Brain (organoid and tissue), 16 donors: ENCODE measurements at places on chromosomes 16 and 17.

DNA sequence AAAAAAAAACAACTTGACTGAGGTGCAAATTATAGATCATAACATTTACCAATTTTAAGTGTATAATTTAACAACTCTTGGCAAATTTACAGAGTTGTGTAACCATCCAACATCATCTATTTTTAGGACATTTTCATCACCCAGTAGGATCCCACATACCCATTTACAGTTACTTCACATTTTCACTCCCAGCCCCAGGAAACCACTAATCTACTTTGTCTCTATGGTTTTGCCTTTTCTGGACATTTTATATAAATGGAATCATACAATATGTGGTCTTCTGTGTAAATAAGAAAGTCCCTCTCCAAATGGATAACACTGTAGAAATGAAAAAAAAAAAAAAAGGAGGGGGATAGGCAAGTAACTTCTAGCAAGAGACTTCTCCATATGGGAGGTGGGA lies 26.1 kb upstream of the XYLT1 start:
- no peak for DNase-seq

DNA sequence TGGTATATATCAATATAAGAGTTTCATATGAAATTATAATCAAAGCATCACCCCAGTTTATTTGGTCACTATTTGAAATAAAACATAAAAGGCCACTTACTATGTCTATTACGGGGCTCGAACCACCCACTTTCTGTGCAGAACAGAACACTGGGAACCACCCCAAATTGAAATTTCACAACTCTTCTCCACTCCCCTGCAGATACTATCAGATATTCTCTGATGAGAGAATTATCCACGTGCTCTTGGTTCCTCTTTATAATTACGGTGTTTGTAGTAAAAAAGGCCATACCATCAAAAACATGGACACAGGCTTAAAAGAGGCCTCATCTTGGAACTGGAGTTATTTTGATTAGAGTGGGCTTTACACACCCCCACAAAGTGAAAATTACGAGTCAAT lies 82.8 kb downstream of the WDR59 start:
- no peak for DNase-seq

DNA sequence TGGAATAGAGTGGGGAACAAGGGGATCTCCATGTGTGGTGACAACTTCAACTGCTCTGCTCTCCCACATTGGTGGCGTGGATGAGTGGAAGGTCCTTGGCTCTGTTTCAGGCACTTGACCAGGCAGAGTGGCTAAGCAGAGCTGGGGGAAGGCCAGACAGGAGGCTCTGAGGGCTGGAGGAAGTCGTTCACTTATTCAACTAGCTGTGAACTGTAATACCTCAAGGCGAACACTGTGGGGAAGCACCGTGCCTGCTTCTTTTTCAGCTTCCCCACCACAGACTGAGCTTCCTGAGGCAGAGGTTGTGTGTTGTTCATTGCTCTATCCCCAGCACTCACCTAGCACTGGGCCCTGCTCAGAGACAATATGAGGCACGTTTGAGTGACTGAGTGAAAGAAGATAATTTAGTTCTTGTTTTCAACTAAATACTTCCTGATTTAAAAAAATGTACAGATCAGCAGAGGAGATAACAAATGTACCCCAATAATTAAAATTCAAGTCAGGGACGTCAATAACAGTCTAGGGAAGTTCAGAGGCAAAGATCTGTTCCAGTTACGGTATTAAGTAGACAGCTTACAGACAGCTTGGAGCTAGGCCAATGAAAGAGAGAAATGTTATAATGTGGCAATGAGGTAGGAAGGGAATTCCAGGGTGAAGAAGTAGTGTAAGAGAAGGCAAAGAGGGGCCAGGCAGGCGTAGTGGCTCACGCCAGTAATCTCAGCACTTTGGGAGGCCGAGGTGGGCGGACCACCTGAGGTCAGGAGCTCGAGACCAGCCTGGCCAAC lies 34.7 kb downstream of the MYO18A start:
- peak; percentile 72 for DNase-seq

DNA sequence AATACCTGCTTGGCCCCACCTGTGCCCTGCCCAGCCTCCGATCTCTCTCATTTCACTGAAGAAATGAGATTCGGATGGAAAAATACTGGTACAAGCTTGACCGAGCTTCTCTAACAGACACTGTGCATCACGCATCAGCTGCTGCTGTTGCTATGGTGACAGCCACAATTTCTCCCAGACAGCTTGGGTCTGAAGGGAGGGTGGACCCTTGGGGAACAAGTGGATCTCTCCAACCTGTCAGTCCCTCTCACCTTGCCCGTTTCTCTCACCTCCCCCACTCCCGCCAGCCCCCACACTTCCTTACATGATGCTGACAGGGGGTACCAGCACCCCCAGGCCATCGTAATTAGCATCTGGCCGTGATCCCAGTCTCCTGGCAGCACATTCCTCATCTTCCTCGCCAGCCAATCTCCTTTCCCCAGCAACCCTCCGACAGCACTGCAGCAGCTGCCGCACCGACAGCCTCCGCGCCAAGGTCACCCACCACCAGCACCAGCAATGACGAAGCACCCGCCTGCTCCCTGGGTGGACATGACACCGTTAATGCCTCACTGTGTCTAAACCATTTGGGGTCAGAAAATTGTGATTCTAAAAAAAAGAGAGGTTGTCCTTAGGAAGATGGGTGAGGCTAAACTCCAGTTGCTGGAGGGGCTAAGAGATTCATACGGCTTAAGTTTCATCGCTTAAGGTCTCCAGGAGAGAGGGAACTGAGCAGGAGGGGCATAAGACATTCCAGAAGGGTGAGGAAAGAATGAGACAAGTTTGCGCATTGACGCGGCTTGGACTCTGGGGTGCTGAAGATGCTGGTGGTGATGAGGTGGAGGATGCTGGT lies 58.6 kb upstream of the TNRC6A start:
- DNase-seq: peak; percentile 96

GRCh38 chr17:13353590-13353989 lies 248.1 kb downstream of the HS3ST3A1 start:
- DNase-seq: no peak

DNA sequence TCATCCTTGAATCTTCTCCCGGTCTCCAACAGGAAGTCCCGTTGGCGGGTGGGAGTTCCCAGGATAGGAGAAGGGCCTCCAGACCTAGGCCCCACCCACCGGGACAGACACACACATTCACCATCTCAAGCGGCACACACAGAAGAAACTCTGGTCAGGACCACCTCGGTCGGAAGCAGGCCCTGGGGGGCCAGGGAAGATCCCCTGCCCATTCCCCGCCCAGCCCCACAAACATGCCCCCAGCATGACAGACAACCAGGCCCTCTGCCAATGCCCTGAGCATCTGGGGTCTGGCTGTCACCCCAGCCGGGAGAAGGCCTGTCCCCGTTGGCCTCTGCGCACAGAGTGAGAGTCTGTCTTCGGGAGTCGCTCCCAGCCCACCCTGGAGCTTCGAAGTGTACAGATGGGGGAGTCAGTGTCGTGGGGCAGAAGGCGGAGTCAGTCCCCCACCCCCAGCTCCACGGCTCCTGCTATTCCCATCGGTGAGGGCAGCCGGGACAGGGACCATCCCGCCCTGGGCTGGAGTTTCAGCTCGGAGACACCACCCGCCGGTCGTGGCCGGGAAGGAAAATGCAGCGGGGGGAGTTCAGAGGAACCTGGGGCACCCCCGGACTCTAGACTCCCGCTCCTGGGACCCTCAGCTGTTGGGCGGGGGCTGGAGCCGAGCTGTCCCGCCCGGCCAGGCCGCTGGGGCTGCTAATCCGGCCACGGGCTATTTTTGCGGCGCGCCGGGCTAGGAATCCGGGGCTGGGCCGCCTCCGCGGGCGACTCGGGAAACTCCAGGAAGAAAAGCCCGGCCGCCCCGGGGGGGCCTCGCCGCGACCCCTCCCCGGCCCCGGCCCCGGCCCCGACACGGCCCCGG lies 660 bp downstream of the RHBDF1 start:
- peak; percentile 42 for DNase-seq

DNA sequence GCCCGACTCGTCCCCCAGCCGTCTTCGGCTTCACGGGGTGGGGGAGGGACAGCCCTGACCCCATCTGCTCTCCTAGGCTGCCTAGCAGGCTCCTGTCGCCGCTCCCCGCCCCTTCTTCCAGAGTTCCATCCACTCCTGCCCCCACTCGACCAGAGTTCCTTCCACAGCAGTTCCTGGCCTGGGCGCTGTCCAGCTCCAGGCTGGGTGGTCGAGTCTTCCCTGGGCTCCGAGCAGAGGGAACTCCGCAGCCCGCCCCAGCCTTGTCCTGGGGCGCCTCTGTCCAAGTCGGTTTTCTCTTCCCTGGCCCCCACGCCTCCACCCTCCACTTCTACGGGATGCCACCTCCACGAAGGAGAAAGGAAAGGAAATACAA lies 1.4 kb downstream of the PYY start:
- no peak for DNase-seq

- no peak for DNase-seq
These were observed 21.2 kb downstream of the USP31 start for GRCh38 chr16:23128056-23128455.

GRCh38 chr17:1294157-1294717 lies 14.8 kb downstream of the TRARG1 start:
- no peak for DNase-seq

GRCh38 chr17:80173126-80173525 lies 3.3 kb downstream of the CARD14 start:
- peak; percentile 61 for DNase-seq

DNA sequence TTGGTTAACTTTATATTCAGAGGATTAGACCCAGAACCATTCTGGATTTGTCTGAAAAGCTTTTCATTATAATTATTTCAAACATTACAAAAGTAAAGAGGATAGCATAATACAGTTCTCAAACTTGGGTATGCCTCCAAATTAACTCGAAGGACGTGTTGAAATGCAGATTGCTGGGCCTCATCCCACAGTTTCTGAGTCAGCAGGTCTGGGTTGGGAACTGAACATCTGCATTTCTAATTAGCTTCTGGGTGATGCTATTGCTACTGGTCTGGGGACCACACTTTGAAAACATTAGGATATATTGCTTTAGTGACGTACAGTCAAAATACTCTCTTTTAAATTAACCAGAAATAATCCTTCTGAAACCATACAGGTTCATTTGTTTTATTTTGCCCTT lies 10.0 kb downstream of the TPPP3 start:
- no peak for DNase-seq

DNA sequence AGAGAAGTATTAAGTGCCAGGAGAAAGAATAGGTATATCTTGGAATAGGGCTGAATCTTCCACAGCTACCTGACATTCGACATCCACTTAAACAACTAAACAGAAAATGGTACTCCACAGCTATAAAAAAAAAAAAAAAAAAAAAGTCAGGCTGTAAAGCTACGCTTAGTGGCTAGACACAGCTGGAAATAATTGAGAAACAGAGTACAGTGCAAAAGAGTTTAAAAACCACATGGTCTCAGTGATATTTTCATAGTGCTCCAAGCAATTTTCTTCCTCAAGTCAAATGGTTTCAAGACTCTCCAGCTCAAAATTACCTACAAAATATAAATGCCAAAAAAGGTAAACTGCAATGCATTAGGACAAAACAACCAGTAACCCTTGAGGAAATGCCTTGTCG lies 607.1 kb downstream of the KCNJ2 start:
- no peak for DNase-seq

- DNase-seq: no peak
These were observed 63.5 kb downstream of the SRCIN1 start for GRCh38 chr17:38542286-38542685.

GRCh38 chr16:67443265-67443664 lies 12.3 kb downstream of the HSD11B2 start:
- DNase-seq: no peak

DNA sequence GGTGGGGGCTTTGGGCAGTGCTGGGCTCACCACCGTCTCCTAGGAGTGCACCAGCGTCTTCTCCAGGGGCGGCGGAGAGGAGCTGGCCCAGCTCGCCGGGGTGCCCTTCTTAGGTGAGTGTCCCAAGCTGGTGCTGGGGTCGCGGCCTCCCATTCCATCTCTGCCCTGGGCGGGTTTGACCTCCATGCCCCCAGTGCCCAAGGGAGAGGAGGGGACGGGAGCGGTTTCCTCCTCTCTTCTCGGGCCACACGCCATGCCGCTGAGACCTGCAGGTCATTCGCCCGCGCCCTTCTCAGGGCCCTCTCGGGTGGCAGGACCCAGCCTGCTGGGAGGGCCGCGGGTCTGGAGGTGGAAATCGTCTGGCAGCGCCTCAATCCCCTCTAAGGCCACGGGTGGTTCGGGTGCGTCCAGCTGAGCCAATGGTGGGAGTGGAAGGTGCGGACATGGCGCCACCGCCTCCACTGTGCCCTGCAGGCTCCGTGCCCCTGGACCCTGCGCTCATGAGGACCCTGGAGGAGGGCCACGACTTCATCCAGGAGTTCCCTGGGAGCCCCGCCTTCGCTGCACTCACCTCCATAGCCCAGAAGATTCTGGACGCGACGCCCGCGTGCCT lies 5.3 kb downstream of the IGFALS start:
- no peak for DNase-seq

GRCh38 chr16:74982256-74982655 lies 2.7 kb downstream of the WDR59 start:
- DNase-seq: peak; percentile 7

DNA sequence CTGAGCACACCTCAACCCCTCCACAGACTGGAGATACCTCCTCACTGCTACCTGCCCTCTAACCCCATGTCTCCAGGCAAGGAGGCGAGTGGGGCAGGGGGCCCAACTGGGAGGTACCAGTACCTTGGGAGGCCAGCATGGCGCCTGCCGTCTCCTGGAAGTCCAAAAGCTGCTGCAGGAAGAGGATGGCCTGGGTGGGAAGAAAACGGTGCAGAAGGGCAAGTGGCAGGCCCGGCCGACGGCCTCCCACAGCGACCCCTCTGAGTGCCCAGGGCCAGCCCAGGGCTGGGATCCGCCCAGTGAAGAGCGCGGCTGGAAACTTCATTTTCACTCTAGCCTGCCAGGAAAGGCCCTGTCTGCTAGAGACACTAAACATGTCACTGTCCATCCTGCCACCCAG lies 8.5 kb downstream of the ZACN start:
- no peak for DNase-seq

DNA sequence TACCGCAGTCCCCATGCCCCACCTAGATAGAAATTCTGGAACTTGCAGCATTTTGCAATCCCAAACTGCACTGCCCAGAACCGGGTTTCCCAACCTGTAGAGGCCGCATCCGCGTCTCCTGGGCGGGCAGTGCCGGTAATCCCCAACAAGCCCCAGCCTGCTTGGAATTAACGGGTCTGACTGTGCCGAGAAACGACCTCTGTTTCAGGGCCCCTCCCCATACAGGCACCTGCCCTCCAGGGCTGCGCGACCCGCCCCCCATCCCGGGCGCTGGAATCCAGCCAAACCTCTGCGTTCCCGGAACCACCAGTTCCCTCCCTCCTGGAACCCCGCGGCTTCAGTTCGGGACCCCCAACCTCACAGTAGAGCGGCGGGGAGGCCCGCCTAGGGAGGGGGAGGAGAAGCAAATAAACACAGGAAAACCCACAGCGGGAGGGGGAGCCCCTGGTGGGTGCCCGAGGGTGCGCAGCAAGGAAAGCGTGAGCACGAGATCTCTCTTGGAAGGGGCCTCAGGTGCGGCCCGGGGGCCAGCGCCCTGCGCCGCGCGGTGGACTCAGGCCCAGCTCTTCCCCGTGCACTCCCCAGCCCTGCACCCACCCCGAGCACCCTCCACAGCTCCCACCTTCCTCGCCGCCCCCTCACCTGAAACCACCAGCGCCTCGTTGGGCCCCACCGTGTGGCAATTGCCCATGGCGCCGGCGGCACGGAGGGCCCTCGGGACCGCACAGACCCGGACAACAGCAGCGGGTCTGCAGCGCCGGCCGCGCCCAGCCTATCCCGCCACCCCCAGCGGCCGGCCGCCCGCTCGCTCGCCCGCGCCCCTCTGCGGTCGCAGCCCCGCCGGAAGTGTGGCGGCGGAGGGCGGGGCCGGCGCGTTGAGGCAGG lies at the start of gene FLOT2:
FLOT2 (minus strand) TSS at position 850 of the 885 bp plus-strand sequence; CDS start at position 691, 159 bp downstream.
- DNase-seq: peak; percentile 80

- no peak for DNase-seq
These were observed 23.5 kb upstream of the ALOX15 start for GRCh38 chr17:4665027-4665426.
